ENCODE measurements at places on chromosomes 1 and 21.

DNA sequence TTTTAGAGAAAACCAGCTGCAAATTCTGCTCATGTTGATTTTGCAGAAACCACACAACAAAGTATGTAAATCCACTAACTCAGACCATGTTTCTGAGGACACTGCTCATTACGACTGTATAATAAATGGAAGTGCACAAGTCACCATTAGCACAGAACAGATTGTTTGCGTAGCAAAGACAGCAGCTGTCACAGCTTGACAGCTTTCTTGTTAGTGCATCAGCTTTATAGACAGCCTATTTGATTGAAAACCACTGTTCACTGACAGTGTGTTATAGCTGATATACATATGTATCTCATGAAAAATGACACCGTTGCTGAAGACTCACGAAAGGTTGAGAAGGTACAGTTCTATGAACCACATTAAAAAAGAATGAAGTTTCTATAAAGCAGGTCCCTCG is 560.2 kb upstream of the ZRANB2 start:
- no peak for DNase-seq

DNA sequence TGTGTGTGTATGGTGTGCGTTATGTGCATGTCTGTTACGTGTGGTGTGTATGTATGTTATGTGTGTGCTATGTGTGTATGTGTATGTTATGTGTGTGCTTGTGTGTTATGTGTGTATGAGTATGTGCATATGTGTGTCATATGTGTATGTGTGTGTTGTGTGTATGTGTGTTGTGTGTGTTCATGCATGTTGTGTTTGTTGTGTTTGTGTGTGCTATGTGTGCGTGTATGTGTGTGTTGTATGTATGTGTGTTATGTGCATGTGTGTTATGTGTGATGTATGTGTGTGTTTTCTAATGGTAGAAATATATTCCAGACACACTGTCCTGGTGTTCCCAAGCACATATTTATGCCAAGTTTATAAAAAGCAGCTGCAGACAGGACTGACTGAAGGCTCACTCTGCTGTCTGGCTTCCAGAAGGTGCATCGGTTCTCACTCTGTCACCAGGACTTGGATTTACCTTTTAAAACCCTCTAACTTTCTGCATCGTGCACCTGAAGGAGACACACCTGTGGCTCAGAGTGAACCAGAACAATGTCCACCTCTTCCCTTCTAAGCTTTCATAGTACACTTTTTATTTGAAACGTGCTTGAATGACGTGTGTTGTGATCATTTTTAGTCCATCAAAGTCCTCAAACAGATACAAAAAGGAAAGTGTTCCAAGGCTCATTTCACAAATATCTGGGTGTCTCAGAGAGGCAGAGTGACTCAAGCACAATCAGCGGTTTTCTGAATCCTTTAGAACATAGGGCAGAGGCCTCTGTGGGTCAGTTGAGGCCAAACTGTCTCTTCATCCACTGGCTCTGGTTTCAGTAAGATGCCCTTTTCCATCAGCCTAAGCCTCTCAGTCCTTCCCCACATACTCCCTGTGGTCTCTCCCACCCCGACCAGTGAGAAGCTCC is 49.9 kb downstream of the TOMM20 start:
- peak; percentile 27 for DNase-seq

- no peak for DNase-seq
These were observed 234.4 kb downstream of the KCNT2 start for GRCh38 chr1:196373798-196374197.

GRCh38 chr1:19074902-19075721 is 118.6 kb upstream of the IFFO2 start:
- DNase-seq, result no peak

DNA sequence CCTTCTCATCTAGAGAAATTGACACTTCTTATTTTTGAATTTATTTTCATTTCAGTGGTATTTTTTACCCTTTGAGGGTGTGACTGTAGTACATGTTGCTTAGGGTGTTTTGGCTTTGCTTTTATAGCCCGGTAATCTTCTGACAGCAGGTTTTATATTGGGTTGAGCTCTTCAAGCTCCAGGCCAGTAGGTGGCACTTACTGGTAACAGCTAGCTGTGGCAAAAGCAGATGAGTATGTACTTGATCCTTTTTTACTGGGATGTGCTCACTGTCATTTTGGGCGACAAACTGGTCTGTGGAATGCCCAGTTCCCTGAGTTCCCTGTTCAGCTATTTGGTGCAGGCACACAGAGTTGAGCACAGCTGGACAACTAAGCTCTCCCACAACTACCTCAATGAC is 916.2 kb upstream of the B3GALT2 start:
- no peak for DNase-seq

DNA sequence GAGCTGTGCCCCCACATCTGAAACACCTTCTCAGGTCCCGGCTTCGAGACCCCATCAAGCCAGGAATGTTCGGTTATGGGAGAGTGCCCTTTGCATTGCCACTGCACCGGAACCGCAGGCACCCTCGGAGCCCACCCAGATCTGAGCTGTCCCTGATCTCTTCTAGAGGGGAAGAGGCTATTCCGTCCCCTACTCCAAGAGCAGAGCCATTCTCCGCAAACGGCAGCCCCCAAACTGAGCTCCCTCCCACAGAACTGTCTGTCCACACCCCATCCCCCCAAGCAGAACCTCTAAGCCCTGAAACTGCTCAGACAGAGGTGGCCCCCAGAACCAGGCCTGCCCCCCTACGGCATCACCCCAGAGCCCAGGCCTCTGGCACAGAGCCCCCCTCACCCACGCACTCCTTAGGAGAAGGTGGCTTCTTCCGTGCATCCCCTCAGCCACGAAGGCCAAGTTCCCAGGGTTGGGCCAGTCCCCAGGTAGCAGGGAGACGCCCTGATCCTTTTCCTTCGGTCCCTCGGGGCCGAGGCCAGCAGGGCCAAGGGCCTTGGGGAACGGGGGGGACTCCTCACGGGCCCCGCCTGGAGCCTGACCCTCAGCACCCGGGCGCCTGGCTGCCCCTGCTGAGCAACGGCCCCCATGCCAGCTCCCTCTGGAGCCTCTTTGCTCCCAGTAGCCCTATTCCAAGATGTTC is 4.3 kb downstream of the ADAMTSL4 start:
- DNase-seq, result no peak

DNA sequence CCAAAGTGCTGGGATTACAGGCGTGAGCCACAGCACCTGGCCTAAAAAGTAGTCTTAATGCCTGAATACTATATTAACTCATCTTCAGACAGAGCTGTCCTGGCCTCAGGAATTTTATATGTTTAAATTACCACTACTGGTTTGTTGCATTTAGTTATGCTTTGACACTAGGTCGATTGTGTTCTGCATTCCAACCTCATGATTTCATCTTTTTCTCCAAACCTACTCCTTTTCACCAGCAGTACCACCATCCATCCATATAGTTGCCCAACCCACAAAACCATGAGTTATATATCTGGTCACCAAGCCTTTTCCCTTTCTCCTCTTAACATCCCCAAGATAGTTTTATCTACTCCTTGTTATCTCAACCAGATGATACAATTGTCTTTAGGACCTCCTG is 22.6 kb downstream of the FMO5 start:
- DNase-seq, result no peak

DNA sequence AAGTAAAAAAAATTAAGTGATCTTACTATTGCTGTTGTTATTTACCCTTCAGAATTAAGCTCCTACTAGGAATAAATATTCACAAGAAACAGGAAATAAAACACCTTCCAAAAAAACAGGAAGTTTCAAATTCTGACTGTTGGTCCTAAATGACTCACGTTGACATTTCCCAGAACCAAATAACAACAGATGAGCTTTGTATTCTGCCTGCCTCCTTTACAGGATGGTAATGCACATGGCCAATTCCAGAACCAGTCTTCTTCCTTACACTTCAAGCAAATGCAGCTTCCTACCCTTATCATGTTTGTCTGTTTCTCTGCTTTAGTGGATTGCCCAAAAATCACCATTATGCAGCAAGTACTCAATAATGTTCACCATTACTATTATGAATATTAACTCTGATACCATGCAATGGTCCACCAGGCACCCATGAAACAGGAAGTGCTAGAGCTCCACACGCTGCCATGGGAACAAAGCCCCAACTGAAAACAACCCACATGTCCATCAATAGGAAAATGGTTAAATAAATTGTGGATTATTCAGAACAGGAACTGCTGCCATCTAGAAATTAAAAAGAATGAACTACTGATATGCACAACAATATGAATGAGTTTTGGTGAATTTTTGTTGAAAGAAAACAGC is 8.9 kb downstream of the CASP9 start:
- DNase-seq, result no peak

DNA sequence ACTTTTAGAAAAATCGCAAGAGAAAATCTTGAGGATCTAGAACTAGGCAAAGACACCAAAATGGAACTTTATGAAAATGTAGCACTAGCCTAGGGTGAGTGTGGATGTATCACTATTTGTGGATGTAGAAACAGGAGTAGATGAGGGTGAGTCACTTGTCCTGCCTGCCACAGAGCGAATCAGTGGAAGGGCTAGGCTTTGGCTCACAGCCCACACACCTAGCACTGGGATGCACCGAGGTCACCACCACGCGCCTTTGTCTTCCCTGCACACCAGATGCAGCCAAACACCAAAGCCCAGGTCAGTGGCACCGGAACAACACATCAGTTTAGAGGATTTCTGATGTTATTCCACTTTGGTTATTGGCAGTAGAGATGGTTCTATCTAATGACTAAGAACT is 38.2 kb downstream of the PKNOX1 start:
- no peak for DNase-seq

- DNase-seq, result peak; percentile 39
These were observed 84.5 kb downstream of the CC2D1B start for GRCh38 chr1:52281518-52281917.

DNA sequence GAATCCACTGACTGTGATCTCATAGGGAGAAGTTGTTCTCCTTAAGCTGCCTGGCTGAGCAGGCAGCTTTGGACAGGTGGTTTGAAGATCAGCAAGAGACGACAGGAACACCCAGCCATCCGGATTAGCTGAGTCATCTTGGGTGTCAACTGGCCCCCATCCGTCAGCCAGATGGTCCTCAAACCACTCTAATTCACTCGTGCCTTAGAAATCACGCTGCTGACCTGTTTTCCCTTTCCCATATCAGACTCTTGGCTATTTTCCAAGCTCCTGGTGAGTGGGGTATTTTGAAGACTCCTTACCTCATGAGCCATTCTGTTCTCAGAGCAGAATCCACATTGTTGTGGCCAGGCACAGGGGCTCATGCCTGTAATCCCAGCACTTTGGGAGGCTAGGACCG is 149.1 kb upstream of the L1TD1 start:
- DNase-seq, result no peak

- DNase-seq, result no peak
These were observed 123.4 kb downstream of the RIPK4 start for GRCh38 chr21:41643246-41643966.

DNA sequence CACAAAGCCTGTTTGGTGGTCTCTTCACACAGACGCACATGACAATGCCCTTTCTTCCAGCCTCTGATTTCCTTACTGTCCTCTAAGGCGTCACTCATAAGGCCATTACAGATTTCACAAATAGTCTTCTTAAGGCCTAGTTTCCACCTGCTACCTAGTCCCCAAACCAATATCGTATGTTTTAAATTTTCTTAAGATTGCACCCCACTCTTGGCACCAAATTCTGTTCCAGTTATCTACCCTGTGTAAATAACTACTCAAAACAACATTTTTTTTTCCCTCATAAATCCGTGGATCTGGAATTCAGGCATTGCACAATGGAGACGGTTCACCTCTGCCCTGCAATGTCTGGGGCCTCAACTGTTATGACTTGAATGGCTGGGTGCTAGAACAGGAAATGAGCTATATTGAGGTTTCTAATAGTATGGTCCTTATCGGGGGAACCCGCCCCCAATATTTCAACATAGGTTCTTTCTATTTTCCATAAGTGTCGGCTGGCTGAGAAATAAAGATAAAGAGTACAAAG is 36.9 kb upstream of the SERTAD4 start:
- DNase-seq, result no peak

GRCh38 chr21:29626801-29627470 is 312.9 kb downstream of the GRIK1 start:
- DNase-seq, result no peak

- DNase-seq, result no peak
These were observed 1381.8 kb downstream of the MRPL39 start for GRCh38 chr21:24225431-24225830.

GRCh38 chr1:243271996-243272395 is 16.2 kb downstream of the SDCCAG8 start:
- no peak for DNase-seq

DNA sequence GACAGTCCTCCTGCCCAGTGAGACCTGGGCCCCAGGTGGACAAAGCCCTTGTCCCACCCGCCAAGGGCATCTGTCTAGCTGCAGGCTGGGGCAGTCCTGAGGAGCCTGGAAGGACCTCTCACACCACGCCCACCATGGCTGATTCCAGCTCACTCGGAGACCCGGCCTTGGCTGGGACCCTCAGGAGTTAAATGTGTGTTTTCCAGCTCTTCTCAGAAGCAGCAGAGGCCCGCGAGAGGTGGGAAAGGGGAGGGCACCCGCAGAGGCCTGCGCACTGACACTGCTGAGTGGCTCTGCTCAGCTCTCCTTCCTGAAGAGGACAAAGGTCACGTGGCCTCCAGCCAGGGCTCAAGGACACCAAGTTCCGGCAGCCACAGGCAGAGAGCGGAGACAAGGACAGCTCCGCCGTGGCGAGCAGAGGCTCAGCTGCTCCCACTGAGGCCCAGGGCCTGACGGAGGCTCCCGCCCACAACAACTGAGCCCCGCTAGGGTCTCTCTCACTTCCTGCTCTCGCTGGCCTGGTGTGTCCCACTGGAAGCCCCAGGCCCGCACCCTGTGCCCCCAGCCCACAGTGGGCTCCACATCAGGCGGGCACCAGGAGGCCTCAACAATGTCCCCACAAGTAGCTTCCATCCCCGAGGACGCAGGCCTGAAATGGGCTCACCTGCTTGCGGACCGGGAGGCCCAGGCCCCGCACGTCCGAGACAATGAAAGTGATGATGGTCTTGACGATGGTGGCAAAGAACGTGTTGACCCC is 16.9 kb downstream of the SLC19A1 start:
- DNase-seq, result no peak

GRCh38 chr1:117612517-117613248 is 6.8 kb downstream of the TENT5C start:
- DNase-seq, result peak; percentile 80

DNA sequence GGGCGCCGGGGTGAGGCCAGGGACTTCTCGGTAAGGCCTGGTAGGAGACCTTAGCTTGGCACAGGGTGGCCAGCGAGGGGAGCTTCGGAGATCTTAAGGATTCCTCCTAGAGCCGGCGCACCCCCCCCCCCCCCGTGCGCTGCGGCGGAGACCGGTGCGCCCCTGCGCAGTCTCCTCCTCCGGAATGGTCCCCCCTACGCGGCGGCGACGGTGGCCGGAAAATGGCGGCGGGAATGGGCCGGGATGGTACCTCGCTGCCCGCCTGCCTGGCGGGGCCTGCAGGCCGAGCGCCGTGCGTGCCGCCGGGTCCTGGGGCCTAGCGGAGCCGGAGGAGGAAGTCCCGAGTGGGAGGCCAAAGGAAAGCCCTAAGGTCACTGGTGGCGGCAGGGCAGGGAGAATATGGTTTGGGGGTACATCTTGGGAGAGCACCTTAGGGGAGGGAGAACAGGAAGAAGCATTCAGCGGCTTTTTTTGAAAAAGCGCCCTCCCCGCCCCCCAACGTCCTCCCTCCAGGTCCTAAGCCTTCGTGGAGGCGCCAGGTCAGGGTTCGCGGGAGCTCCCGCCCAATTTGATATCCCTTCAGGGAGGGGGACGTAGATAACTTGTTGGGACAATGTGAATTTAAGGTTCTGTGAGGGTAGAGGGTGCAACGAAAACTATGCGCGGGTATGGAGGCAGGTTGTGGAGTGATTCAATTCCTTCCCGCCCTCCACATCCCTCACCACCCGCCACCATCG is 429 bp downstream of the SRRM1 start:
- no peak for DNase-seq
